ENCODE measurements at places on chromosomes 5 and 9.
A peak's percentile ranks its signal among the peaks of the same experiment; 100 is the strongest.

DNA sequence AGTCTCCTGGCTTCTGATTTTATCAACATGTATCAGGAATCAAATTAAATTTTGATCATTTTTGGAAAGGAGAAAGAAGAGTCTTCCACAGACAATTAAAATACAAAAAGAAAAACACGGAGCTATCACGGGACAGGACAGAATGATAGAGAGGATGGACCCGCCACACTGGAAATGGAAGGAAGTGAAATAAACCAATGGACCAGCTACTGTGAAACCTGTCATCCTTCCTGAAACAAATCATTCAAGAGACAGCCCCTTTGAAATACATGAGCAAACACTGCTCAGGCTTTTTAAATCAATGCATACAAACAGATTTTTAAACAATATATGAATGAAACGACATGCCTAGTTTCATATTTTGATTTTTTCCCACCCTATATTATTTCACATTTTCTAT lies 339.4 kb downstream of the ACTL7B start:
- DNase-seq = no peak

DNA sequence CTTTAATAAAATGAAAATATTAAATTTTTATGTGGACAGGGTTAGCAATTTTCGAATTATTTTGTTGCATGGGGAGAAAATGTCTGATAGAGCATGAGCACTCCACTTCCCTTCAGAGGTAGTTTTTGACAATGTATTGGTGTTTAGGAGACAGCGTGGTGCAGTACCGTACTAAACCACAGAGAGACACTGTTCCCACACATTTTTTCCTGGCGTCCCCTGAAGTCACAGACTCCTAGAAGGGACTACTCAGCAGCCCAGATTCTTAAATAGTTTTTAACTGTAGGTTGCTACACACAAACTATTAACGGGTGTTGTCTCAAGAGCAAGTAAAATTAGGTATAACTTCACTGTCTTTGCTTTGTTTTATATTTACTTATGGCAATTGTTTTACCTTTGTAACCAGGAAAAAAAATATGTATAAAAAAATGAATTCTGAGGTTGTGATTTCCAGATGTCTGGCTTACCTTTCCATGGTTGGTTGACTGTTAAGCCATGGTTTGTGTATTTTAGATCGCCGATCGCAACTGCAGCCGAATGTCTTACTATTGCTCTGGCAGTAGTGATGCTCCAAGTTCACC lies 171.2 kb downstream of the DOCK8 start:
- peak; percentile 31 for DNase-seq

DNA sequence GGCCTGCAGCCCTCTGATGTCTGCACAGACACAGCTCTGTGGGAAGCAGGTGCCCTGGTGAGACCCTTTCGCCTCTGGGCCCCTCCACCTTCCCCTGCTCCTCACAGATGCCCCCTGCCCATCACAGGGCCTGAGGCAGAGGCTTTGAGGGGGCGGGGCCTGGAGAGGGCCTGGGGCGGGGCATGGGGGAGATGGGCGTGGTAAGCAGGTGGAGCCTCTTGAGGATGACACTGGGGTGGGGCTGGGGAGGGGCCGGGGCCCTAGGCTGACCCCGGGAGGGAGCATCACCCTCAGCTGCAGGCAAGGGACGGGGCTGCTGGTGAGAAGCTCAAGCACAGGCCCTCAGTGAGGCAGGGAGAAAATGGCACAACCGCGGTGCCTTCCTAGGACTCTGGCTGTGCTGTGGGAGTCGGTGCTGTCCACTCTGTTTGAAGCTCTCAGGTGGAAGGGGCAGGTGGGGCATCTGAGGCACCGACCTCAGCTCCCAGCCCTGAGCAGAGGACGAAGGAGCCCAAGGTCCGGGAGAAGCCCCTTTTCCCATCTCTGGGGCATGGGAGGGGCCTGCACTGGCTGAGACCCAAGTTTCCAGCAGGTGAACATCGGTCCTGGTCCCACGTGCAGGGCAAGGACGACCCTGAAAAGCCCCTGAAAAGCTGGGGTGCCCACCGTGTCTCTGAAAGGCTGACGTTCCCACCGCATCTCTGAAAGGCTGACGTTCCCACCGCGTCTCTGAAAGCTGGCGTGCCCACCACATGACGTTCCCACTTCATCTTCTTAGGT lies 17.5 kb upstream of the SLC9A3 start:
- DNase-seq = no peak

DNA sequence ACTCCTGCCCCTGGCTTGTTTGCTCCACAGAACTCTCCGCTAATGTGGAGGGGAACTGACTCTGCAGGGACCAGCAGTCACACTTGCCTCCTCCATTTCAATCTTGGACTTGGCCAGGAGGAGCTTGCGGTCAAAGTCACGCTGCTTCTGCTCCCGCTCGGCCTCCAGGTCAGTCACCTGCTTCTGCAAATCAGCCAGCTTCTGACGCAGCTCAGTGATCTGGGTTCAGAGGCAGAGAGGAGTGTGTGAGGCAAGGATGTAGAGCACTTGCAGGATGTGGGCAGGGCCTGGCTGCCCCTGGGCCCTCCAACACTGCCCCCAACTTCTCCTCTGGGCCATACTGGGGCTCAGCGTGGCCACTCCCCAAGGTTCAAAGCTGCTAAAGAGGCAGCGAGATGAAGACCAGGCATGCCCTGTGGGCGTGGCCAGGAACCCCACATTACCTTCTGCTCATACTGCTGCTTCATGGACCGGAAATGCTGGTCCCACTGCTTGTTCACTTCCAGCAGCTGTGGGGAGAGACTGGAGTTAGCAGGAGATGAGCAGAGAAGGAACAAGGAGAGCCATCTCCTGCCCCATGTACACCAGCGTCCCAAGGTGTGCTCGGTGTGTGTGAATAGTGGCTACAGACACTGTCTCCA lies 22.2 kb downstream of the GPX3 start:
- no peak for DNase-seq

- DNase-seq = peak; percentile 11
These were observed 18.3 kb upstream of the HSDL2 start for GRCh38 chr9:112361601-112362000.

GRCh38 chr5:73282923-73283322 lies 109.9 kb downstream of the TMEM174 start:
- DNase-seq = peak; percentile 45

DNA sequence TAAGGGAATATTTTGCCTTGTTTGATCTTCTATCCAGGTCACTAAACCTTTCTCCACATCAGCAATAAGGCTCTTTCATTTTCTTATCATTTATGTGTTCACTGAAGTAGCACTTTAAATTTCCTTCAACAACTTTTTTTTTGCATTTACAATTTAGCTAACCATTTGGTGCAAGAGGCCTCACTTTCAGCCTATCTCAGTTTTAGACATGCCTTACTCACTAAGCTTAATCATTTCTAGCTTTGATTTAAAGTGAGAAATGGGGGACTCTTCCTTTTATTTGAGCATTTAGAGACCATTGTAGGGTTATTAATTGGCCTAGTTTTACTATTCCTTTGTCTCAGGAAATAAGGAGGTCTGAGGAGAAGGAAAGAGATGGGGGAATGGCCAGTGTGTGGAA lies 250.5 kb downstream of the AUH start:
- DNase-seq = no peak

- DNase-seq = no peak
These were observed 171.6 kb downstream of the GAS1 start for GRCh38 chr9:86775718-86776117.

DNA sequence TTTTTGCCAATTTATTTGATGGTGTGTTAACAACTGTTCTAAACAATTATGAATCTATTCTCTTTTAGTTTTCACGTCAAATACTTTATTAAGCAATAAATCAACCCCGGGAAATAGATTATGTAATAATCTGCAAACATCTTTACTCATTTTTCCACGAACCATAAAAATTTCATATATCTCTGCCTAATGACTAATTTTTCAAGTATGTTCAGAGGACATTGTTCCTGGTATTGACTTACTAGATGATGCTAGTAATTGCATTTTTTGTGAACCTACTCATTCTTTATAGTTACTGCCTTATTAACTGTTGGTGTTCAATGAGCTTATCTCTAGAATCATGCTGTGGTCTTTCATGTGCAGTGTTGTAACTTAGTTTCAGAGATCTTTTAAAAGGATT lies 41.0 kb upstream of the FBN2 start:
- DNase-seq = no peak

GRCh38 chr5:81241001-81241400 lies 7.9 kb downstream of the CKMT2 start:
- DNase-seq = no peak

DNA sequence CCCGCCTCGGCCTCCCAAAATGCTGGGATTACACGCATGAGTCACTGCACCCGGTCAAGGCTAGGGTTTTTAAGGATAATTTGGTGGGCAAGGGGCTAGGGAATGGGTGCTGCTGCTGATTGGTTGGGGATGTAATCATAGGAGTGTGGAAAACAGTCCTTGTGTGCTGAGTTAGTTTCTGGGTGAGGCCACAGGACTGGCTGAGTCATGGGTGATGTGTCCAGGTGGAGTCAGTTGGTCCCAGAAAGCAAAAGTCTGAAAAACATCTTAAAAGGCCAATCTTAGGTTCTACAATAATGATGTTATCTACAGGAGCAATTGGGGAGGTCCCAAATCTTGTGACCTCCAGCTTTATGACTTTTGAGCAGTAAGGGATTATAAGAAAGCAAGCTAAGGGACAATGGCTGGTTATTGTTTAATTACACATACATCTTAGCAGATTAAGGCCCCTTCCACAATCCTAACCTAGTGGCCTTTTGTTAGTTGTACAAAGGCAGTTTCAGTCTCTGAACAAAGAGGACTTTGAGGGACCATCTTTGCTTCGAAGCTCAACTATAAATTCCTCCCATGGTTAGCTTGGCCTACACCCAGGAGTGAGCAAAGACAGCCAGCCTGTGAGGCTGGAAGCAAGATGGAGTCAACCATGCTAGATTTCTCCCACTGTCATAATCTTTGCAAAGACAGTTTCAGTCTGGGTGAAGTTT lies 5.5 kb upstream of the AOPEP start:
- DNase-seq = no peak

GRCh38 chr9:122475717-122476116 lies 2.0 kb downstream of the OR1J1 start:
- DNase-seq = no peak

DNA sequence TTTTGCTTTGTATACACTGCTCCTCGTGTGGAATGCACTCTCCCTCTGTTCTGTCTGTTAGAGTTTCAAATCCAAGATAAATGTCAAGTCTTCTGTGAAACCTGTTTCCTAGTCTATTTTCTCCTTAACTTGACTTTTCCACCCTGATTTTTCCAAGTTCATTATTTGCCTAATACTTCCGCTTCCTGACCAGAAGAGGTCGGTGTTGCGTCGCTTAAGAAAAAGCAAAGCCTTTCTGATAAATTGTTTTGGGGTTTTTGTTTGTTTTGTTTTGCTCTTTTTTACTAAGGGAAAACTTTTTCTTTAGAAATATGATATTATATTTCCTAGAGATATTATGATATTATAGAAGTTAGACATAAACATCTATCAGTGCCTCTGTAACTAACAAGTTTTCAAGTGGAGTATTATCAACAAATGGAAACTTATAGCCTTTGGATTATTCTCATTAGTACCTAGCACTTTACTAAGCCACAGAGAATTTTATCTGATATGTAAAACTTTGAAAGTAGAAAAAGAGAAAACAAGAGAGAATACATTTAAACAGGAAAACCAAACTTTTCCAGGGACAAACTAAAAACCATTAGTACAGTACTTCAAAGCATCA lies 55.8 kb downstream of the PHAX start:
- DNase-seq = peak; percentile 18

Data from NCI-H774 (cell line).